ENCODE measurements at places on chromosomes 5 and 9.

GRCh38 chr5:132437604-132438266 lies 52.8 kb downstream of the IRF1 start:
- DNase-seq = peak; percentile 89

DNA sequence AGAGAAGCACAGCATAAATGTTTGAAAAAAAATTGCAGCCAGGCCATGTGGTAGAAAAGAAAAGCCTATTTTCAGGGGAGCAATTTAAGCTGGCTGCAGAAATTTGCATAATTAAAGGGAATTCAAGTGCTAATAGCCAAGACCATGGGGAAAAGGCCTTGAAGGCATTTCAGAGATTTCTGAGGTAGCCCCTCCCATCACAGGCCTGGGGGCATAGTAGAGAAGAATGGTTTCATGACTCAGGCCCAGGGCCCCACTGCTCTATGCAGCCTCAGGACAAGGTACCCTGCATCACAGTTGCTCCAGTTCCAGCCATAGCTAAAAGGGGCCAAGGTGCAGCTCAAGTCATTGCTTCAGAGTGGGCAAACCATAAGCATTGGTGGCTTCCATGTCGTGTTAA lies 1416.0 kb downstream of the EFNA5 start:
- DNase-seq = no peak

GRCh38 chr5:124059200-124059599 lies 547.2 kb downstream of the CSNK1G3 start:
- no peak for DNase-seq

GRCh38 chr9:123696476-123696875 lies 233.4 kb downstream of the DENND1A start:
- no peak for DNase-seq

DNA sequence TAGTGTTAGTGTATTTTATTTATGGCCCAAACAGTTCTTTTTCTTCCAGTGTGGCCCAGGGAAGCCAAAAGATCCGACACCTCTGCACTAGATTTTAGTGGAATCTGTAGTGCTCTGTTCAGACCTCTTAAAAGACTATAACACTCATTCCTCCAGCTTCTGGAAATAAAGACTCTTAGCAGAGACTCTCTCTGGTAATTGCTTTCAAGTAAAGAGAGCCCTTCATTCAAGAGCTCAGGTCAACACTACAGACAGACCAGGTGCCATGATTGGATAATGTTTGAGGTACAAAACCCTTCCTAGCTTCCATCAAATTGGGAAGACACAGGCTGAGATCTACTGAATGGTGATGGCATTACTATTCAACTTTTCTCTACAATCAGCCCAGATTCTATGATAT lies 255.8 kb downstream of the PRDM9 start:
- DNase-seq = no peak

DNA sequence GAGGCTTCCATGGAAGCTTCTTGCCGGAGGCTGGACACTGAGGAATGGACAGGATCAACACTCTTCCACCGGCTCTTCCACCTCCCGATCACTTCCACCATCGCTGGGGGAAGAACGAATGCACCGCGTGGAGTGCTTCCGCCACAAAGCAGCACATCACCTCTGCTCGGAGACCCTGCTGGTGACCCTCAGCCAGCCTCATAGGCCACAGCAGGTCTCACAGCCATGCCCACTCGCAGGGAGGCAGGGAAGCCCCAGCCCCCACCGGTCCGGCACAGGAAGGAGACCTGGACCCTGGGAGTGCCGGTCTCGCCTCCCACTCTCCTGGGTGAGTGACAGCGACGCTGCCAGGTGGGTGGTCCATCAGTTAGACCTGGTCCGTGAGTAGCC lies 4.7 kb downstream of the MRPL36 start:
- DNase-seq = no peak

GRCh38 chr9:101592788-101593187 lies 2.0 kb downstream of the PPP3R2 start:
- no peak for DNase-seq

DNA sequence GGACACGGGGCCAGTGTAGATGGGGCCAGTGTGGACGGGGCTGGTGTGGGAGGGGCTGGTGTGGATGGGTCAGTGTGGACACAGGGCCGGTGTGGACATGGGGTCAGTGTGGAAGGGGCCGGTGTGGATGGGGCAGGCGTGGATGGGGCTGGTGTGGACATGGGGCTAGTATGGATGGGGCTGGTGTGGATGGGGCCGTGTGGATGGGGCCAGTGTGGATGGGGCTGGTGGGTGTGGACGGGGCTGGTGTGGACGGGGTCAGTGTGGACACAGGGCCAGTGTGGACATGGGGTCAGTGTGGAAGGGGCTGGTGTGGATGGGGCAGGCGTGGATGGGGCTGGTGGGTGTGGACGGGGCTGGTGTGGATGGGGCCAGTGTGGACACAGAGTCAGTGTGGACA lies 23.8 kb downstream of the SLC9A3 start:
- DNase-seq = no peak

GRCh38 chr9:22997923-22998322 lies 551.3 kb downstream of the DMRTA1 start:
- no peak for DNase-seq

DNA sequence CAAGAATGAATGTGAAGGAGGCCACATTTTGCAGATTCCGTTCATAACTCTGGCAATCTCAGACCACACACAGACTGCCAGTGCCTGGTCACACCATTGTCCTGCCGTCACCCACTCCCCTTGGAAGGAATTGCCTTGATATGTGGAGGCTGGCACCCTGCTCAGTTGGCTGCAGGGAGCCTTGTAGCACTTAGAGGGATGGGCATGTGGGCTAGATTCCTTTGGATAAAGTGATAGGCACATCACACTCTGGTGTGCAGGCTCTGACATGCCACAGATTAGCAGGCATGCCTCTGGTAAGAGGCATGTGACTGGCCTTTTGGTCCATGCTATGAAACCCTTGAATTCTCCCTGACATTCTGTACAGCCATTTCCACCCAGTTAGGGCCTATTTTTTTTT lies 254.6 kb upstream of the PIK3R1 start:
- DNase-seq = no peak

GRCh38 chr5:112861638-112861985 lies 525 bp downstream of the SRP19 start:
- no peak for DNase-seq

- peak; percentile 7 for DNase-seq
Observed at GRCh38 chr9:2662496-2662895, 40.9 kb downstream of the VLDLR start.

GRCh38 chr9:70085241-70085640 lies 41.6 kb downstream of the MAMDC2 start:
- DNase-seq = peak; percentile 75

GRCh38 chr5:171418982-171419687 lies at the start of gene FGF18:
Gene FGF18, plus strand, starts transcription at chr5:171419647. Its CDS starts 553 bp downstream, at chr5:171420200.
- DNase-seq = peak; percentile 58

DNA sequence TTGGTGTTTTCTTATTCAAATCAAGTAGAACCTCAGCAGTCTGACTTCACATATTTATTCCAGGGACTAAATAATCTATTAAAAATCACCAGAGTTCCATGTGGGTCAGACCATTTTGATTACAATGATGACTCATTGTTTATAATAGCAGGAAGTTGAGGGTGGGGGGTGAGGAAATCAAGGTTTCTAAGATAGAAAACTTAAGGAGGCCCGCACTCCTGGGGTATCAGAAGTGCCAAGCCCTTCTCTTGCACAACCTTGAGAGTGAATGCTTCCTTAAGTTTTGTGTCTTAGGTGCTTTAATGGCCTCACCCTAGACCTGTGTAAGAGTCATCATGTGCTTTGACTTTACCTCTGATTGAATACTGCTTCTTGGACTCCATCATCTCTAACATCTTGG lies 31.9 kb upstream of the NPR3 start:
- peak; percentile 3 for DNase-seq

DNA sequence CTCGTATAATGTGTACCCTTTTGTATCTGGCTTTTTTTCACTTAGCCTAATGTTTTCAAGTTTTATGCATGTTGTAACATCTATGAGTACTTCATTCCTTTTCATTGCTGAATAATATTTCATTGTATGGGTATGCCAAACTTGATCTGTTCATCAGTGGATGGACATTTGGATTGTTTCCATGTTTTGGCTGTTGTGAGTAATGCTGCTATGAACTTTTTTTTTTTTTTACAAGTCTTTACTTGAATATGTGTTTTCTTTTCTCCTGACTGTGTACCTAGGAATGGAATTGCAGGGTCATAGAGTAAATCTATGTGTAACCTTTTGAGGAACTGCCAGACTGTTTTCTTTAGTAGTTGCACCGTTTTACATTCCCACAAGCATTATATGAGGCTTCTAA lies 52.4 kb downstream of the MTREX start:
- DNase-seq = peak; percentile 29

DNA sequence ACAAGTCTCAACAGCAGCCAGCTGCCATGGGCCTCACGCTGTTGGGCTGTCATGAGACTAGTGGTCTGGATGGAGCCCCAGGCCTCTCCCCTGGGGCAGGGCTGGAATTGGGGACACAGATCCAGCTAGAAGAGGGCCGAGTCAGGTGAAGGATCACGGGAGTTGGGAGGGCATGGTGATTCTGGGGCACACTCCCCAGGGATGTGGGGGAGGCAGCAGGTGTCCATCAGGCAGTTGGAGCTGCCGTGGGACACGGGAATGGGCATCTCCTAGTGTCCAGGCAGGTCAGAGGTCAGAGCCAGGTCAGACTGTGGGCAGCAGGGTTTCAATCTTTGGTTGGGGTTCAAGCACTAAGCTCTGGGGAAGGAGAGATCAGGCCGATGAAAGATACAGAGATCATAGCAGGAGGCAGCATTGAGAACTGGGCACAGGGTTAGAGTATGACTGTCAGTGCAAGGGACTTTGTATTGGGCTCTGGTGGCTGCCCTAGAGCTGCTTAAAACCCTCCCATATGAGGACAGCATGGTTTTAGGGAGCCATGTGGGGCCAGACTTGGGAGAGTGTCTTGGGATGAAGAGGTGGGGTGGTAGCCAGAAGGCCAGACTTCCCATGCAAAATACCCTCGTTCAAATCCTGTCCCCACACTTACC lies 59.2 kb downstream of the ARHGEF37 start:
- DNase-seq = no peak

- DNase-seq = no peak
Observed at GRCh38 chr5:117982691-117983090, 1005.7 kb downstream of the DTWD2 start.

- DNase-seq = peak; percentile 56
Observed at GRCh38 chr5:150000990-150001659, 586 bp downstream of the HMGXB3 start.

- DNase-seq = no peak
Observed at GRCh38 chr5:60679816-60680215, 20.1 kb downstream of the DEPDC1B start.

GRCh38 chr5:120532835-120533234 lies 68.7 kb downstream of the PRR16 start:
- DNase-seq = no peak

DNA sequence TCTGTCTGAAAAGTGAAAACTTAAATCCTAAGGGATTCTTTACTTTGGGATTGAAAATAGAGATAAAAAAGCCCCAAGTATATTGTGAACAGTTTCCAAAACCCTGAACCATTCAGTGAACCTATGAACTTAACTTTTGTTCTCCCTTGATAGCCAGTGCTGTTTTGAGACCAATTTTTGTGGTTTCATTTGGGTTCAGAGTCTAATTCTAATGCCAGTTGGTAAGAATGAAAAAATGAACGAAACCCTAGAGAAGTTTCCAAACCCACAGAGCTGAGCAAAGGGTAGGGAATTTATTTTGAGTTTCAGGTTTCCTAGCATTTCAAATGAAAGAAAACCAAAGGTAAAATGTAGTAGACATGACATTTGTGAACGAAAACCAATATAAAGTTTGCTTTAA lies 1366.8 kb downstream of the EFNA5 start:
- no peak for DNase-seq

GRCh38 chr9:25302601-25303000 lies 375.6 kb downstream of the TUSC1 start:
- no peak for DNase-seq

- peak; percentile 18 for DNase-seq
Observed at GRCh38 chr9:37309136-37309535, 113.4 kb upstream of the GRHPR start.

DNA sequence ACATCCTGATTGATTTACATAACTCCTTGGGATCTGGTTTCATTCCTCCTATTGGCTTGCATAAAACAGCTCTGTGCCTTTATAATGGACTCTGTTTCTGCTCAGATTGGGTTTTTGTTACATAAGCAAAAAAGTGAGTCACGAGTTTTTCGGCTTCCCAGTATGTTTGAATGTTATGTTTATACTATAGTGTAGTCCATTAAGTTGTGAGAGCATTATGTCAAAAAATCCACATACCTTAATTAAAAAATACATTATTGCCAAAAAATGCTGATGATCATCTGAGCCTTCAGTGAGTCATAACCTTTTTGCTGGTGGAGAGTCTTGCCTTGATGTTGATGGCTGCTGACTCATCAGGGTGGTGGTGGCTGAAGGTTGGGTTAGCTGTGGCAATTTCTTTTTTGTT lies 144.6 kb downstream of the CCDC171 start:
- peak; percentile 58 for DNase-seq

- DNase-seq = peak; percentile 56
Observed at GRCh38 chr5:54753034-54753433, 232.4 kb downstream of the ESM1 start.

DNA sequence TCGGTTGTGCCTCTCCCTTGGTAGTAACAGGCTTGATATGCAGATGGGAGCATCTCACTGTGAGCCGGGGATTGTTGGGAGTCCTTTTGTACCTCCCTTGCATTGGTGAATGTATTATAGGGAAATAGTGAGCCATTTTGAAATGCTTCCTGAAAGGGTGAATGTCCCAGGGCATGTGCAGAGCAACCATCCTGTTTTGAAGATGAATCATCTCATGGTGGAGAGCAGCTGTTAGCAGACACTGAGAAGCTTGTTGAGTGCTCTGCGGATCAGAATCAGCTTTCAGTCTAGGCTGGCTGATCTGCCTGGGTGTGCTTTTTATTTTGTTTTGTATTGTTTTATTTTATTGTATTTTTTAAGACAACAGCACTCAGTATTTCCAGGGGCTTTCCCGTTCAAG lies 29.7 kb downstream of the SLC36A1 start:
- DNase-seq = peak; percentile 29

- peak; percentile 31 for DNase-seq
Observed at GRCh38 chr9:112065806-112066606, 109.1 kb downstream of the SUSD1 start.

DNA sequence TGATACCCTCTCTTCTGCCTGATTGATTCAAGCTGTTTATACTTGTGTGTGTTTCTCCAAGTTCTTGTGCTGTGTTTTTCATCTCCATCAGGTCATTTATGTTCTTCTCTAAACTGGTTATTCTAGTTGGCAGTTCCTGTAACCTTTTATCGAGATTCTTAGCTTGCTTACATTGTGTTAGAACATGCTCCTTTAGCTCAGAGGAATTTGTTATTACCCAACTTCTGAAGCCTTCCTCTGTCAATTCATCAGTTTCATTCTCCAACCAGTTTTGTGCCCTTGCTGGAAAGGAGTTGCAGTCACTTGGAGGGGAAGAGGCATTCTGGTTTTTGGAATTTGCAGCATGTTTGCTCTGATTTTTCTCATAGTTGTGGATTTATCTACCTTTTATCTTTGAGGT lies 126.2 kb upstream of the FTMT start:
- DNase-seq = no peak
